ENCODE measurements at places on chromosomes 11 and 22.
A peak's percentile ranks its signal among the peaks of the same experiment; 100 is the strongest.

DNA sequence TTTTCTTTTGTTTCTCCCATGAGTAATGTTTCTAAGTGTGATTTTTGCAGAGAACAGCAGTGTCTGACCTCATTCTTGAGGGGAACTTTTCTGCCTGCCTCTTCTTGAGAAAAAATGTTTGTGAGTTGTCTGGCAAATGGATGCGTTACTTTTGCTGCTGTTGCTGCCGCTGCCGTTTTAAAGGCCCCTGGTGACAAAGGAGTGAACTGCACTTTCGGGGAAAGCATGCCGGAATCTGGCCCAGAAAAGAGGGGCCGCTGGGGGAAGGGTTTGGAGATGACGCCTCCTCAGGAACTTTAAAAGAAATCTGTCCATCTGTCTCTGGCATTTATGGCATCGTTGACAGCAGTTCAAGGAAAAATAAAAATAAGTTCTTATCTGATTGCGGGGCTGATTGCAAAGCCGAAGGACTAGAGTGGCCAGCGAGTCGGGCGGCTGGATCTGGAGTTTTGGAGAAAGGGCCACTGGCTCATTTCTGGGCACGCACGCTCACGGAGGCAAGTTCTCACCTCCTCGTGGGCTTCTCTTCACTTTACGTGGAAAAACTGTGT is 16.5 kb downstream of the ZBTB16 start:
- DNase-seq: no peak

GRCh38 chr22:20959578-20960461 is 7.2 kb upstream of the AIFM3 start:
- DNase-seq: no peak

GRCh38 chr22:26168939-26169314 is 335 bp upstream of the SEZ6L start:
- DNase-seq: no peak

- no peak for DNase-seq
Observed at GRCh38 chr11:82814379-82814778, 80.7 kb upstream of the FAM181B start.

DNA sequence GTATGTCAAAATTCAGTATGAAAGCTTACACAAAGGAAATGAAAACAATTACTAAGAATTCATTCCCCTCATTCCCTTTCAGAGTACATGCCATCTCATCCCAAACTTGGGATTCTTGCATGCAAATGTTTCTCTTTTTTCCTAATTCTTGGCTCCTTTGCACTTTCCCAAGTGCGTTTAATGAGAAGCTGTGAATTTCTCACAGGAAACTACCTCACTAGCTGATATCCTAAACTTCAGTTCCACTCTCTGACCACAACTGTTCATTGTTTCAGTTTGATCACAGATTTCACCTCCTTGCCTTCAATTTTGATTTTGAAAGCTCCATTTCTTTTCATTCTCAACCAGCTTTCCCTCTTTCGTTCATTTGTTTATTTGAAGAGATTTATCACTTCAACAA is 5.9 kb upstream of the ARL14EP start:
- DNase-seq: no peak

DNA sequence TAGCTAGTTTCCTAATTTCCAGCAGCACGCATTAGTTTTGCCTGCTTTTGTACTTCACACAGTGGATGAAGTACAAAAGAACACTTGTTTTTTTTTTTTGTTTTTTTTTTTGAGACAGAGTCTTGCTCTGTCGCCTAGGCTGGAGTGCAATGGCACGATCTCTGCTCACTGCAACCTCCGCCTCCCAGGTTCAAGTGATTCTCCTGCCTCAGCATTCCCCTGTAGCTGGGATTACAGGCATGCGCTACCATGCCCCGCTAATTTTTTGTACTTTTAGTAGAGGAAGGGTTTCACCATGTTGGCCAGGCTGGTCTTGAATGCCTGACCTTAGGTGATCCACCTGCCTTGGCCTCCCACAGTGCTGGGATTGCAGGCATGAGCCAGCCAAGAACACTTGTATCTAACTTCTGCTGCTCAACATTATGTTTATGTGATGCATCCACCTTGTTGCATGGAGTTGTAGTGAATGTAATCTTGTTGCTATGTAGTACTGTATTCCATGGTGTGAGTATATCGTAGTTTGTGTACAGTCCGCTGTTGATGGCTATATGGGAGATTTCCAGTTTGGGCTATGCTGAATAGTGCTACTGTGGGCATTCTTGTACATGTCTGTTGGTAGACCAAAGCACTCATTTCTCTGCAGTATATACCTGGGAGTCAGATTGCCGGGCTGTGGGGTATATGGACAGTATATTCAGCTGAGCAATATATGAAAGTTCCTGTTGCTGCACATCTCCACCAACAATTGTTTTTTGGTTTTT is 17.3 kb downstream of the PACS1 start:
- no peak for DNase-seq

DNA sequence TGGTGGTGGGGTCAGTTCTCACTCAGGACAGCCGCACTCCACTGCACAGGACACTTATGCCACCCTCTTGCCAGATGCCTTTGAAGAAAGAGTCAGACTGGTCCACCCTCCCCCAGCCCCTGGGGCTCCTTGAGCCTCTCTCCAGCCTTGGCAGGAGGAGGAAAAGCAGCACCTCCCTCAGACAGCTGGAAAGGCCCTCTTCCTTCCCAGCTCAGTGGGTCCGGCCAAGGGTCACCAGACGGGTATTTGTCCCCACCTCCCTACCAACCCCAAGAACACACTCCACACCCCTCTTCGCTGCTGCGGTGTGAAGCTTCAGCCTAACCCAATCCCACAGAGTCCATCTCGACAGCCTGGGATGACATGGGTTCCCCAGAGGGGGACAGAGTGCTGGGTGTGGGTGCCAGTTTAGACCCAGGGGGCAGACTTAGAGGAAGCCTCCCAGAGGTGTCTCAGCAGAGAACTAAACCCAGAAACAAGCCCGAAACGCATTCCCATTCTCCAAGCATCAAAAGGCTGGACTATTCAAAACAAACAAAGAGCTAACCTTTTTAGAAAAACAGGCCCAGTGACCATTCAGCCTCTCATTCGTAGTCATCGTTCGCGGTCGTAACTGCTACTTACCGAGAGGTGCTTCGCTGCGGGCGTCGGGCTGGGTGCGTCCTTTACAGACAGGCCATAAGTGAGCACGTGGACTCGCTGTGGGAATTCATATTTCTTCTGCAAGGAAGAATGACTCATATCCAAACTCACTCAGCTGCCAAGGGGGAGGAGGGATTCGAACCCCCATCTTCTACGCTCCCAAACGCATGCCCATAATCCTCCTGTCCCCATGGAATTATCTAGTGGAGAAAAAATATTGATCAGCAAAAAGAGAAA is 57.5 kb upstream of the ANO1 start:
- no peak for DNase-seq

- peak; percentile 71 for DNase-seq
Observed at GRCh38 chr11:68040101-68040956, 1.5 kb downstream of the TCIRG1 start.

DNA sequence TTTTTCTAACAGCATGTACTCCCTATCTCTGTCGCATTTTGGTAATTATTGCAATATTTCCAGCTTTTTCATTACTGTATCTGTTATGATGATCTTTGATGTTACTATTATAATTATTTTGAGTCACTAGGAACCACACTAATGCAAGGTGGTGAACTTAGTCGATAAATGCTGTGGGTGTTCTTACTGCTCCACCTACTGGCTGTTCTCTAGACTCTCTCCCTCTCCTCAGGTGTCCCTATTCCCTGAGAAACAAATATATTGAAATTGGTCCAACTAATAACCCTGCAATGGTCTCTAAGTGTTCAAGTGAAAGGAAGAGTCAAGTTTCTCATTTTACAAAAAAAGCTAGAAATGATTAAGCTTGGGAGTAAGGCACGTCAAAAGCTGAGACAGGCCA is 10.5 kb downstream of the ARL14EP start:
- DNase-seq: no peak

GRCh38 chr11:106281455-106282173 is 204.2 kb downstream of the AASDHPPT start:
- no peak for DNase-seq

GRCh38 chr11:119741369-119742262 is 12.6 kb upstream of the NECTIN1 start:
- DNase-seq: peak; percentile 90

GRCh38 chr22:32684148-32684821 is 117.2 kb upstream of the TIMP3 start:
- DNase-seq: no peak

DNA sequence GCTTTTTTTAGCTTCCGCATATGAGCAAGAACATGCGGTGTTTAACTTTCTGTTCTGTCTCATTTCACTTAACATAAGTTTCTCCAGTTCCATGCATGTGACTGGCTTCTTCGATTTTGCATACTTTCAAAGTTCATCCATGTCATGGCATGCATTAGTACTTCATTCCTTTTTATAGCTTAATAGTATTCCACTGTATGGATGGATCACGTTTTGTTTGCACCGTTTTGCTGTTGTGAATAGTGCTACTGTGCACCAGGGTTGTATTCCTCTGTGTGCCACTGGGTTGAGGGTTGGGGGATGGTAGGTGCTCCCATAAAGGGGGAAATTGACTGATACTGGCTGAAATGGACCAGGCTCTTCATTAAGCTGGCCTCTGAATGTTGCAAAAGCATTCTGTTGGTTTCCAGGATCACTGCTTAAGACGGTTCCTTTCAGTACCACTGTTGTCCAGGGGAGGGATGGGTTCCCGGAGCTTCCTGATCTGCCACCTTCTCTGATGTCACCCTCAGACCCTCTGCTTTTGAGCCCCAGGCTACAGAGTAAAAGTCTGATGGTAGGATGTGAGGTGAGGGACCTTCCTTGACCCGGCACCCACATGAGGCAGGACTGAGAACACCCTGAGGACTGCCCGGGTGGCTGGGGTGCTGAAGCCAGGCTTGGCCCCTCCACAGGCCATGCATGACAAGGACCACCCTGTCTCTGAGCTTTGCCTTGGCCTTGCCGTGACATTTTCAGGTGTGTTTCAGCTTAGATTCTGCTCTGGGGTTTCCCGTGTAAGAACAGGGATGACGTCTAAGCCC is 24.4 kb downstream of the DGCR6L start:
- no peak for DNase-seq

DNA sequence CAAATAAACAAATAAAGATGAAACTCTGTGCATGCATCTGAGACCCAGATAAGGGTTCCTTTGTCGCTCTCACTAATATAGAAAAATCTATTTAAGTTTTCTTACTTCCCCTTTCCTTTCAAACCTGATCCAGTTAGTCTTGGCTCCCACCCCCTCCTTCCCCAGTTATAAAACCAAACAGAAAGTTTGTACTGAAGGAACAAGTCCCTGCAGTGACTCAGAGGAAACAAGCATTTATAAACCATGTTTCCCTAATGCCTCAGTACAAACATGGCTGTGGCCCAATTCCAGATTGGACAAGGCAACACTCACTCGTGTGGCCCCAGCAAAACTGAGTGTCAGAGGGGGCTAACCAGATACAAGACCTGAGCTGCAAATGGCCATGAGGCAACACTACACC is 65.5 kb upstream of the ARHGAP20 start:
- DNase-seq: no peak

DNA sequence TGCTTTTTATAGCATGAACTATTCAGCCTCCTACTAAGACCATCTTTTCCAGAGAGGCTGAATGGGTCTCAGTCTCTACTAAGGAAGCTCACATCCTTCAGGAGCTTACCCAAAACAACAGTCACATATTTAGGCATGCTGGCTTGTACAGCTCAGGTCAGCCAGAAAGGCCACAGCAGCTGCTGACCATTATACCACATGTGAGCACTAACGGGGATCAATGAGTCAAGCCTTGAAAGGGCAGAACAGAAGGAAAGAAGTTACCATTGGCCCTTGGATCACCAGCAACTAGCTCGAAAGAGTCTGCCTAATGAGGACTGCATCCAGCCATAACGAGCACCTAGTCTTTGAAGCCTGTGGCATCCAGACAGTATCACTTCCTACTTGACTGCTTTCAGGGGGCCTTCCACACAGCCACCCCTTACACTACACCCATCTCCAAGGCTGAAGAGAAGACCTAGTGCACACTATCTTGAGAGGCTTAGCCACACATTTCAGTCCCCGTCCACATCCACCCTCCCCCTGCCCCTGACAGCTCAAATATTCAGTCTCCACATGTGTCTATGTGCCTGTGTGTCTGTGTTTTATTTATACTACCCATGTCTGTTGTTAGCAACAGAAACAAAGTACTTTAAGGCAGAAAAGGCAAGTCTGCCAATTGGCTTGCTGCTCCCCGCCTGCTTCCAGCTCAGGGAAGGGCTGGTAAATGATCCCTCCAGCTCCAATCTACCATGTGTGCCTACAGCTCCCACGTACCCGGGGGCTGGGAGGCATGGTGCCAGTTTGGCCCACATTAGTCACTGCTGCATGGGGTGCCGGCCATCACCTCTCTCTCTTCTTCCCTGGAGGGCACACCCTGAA is 95.5 kb downstream of the RPL27A start:
- no peak for DNase-seq

GRCh38 chr11:88629496-88629895 is 292.0 kb upstream of the CTSC start:
- no peak for DNase-seq

DNA sequence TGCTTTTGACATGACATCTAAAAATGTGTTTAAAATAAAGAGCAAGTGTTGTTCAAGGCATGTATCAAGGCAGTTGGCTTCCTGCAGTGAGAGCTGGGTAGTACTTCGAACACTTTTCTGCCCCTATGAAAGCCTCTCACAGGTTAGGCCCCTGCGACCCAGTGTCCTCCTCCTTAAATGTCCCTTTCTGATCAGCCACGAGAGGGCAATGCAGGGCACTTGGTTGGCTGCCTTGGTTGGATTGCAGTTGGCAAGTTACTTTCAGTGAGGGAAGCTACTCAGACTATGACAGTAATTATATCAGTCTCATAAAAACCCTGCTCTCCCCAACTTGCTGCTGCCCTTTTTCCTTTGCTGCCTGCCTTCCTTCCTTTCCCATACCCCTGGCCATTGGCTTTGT is 743.8 kb downstream of the NTM start:
- no peak for DNase-seq

- DNase-seq: no peak
Observed at GRCh38 chr11:125304136-125304535, 139.6 kb downstream of the PKNOX2 start.

DNA sequence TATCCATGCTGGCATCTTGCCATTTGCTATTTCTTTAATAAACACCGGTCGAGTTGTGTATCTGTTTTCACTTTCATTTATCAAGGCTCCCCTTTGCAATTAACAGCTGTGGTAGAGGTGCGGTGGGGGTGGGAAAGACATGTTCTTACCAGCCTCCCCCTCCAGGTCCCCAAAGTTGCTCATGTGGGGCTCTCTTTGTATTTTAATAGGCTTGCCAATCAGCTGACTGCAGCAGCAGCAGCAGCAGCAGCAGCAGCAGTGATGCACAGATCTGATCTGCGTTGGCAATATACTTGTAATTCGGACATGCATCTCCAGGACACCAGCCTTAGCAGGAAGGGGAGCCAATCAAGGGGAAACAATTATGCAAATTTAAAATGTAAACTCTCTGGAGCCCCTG is 40.3 kb upstream of the E2F8 start:
- no peak for DNase-seq

- DNase-seq: no peak
Observed at GRCh38 chr22:42190274-42190673, 59.7 kb upstream of the CYP2D6 start.
